Pulmonary artery endothelial cell (primary cell): ENCODE measurements at places on chromosomes 5 and 9.
A peak's percentile ranks its signal among the peaks of the same experiment; 100 is the strongest.

GRCh38 chr5:113493446-113493845 is 5.2 kb upstream of the MCC start:
- no peak for DNase-seq

DNA sequence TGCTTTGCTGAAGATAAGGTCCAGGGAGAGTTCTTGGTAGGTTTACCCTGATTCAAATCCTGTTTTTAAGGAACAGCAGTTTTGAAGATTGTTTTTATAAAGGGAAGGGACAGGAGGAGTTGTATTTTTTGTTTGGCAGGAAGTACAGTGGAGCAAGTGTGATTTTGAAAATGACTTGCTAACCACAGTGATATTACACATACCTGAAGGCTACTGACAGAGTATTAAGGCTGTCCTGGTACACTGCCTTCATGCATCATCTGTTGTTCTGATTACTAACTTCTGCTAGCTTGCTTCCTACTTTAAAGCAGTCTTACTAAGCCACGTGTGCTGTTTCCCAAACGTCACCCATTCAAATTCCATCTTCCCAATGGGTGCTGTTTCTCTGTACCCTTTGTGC is 559.5 kb upstream of the SGCD start:
- no peak for DNase-seq

DNA sequence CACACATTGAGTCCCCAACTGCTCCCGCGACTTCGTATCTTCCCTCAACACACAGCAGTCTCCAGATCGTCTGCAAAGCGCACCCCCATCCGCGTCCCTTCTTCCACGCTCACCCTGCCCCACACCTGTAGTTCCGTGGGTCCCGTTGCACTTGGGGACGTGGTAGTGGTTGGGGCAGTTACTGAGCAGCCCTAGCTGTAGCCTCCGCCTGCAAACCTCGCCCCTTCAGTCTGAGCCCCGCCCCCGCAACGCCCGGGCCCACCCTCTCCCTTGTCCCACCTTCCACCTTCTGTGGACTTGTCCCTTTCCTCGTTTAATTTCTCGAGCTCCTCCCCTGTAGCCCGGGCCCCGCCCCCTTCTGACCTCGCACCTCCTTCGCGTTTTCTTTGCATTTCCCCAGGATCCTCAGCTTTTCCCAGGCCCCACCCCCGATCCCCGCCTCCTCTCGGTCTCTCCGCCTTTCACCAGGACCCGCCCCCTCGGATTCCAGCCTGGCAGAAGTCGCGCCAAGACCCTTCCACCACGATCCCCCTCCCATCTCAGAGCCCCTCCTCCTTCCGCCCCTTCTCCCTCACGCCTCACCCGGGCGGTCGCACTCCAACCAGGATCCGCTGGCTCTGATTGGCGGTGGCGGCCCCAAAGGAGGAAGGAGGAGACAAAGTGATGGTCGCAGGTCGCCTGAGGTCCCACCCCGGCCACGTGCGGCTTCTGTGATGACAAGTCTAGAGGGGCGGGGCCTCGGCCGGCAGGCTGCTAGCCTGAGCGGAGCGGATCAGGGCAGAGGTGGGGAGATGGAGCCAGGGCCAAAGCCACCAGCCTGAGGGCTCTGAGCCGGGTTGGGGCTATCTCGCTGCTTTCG is at the start of gene ATOSB:
Gene ATOSB, minus strand, starts transcription at position 183 of the 859 bp plus-strand sequence. CDS start 7,588 bp downstream, outside the sequence.
- DNase-seq: peak; percentile 87

- no peak for DNase-seq
These were observed 198.4 kb upstream of the MEF2C start for GRCh38 chr5:89081360-89081759.

DNA sequence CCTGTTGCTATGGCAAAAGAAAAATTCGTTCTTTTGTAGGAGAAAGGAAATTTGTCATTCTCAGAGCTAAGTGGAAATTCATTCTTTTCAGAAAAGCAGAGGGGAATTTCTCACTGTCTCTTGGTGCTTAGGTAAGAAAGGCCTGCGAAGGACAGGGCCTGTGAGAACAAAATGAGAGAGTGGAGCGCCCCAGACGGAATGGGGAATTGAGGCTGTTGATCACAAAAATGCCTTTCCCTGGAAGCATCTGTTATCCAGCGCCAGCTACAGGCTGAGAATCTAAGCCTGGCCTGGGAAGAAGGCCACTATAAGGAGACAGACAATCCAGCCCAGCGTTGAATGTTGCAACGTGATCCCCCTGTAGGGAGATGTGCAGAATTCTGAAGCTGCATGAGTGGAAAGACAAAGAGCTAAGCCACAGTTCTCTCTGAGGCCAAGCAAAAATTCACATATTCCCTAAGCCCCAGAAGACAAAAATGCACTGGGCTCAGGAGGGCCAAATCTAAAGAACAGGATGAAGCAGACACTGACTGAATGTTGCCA is 44.8 kb upstream of the CLK4 start:
- DNase-seq: no peak

DNA sequence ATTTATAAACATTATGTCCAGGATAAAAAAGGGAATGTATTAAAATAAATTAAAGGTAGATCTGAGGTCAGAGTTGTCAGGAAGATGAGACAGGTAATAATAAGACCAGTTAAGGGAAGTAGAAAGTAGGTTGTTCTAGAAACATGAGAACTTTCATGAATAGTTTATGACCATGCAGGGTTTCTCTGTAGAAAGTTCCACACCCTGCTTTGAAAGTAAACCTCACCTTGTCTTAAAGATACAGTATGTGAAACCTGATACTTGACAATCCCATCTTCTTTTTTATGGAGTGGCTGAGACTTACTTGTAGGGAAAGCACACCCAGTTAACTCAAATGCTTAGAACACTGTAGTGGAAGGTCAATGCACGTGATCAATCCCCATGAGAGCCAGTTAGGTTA is 260.6 kb upstream of the ZNF462 start:
- DNase-seq: no peak

GRCh38 chr5:180785121-180785781 is 17.4 kb downstream of the MGAT1 start:
- no peak for DNase-seq

DNA sequence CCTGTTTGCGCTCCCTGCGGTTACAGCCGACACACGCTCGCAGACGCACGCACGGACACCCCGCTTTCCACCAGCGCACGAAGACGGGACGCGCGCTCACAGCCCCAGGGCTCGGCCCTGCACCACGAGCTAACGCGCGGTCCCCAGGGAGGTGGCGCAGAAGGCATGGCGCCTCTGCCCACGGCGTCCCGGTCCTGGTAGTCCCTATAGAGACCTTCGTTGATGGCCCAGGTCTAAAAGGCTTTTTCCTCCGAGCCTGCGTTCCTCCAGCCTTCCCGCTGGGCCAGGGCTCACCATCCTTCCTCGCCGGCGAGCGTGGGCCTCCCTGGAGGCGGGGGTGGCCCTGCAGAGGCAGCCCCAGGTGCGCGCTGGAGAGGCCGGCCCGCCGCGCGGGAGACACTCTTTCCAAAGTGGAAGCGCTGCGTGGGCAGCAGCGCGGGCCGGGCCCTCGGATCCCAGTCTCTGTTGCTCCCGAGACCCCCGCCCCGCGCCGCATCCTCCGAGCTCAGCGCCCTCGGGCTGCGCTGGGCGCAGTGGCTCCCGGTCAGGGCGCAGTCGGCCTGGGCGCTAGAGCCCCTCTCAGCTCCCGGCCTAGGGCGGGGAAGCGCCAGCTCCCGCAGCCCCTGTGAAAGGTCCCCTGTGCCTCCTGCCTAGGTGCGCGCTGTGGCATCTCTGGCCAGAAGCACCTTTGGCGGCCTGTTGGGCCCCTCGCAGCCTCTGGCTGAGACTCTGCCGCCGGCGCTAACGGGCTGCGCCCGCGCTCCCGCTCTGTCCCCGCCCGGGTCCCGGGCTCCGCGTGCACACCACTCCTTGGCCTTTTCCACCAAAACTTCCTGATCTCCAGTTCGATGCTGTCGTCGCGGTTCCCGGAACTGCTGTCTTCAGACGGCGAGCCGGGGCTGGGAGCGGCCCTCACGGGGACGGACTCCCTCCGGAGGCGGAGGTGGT is 31.9 kb upstream of the FANCC start:
- DNase-seq: no peak

DNA sequence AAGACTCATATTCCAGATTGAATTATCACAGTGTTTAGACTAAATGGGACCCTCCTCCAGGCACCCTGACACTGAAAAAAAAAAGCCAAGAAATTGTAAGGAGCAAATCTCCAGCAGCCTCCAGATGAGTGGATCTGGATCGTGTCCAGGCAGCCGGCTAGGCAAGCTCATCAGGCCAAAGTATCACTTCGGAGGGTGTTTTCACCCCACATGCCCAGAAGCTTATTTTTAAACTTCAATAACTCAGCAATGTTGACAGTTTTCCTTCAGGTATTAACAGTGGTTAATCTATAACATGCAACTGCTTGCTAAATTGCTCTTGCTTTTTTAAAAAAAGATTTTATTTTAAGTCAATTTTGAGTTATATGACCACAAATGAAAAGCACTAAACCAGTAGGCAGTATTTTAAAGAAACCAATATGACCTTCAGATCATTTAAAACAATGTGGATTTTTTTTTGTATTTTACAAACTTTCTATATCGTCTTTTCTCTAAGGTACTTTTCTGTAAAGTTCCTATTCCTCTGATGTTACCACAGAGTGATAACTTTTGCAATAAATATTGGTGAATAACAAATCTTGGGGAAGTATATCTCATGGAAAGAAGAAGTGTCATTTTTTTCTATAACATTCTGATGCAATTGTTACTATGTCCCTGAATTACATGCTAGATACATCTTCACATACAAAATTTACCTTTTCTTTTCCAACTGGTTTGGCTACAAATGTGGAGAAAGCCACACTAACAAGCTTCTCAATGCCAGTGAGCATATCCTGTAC is 30.7 kb downstream of the ACOT12 start:
- DNase-seq: no peak

GRCh38 chr5:2157372-2157771 is 274.6 kb upstream of the IRX4 start:
- no peak for DNase-seq

- DNase-seq: no peak
These were observed 814 bp downstream of the KIF12 start for GRCh38 chr9:114098021-114098935.

- peak; percentile 22 for DNase-seq
These were observed 377.1 kb downstream of the ACTL7B start for GRCh38 chr9:108478431-108479332.

DNA sequence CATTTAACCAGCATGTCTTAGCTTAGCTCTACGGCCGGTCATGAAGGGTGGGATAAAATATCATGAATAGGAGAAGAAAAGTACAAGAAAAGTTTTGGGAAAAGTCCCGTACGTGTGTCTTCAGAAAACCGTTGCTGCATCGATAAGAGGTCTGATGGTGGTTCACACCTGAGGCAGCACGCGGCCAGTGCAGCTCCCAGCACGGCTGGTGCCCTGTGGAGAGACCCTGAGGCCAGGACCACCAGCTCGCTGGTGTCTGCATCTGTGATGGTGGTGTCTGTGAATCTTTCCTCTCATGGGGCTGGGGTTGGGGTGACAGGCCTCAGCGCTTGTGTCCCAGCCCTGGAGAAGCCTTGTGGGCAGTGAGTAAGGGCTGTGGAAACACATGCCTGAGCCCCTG is 148.9 kb upstream of the IRX4 start:
- no peak for DNase-seq

- no peak for DNase-seq
These were observed 50.1 kb downstream of the OSTF1 start for GRCh38 chr9:75138260-75139040.

DNA sequence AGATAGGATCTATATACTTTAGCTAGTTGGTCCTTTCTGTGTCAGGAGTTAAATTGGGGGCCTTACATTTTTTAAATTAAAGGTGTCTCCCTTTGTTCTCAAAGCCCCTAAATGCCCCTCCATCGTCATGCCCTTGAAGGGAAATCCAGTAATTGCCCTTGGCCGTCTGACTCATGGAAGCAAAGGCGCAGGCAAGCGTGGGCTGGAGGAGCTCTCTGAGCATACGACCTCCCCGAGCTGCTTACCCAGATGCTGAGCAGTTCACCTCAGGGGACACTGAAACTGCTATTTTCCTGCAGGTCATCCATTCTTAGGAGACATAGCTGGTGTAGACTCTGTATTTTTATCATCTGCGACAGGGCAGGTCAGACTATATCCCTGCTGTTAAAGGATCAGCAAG is 23.0 kb downstream of the PCSK1 start:
- DNase-seq: no peak

GRCh38 chr5:14156650-14157492 is 13.7 kb downstream of the TRIO start:
- DNase-seq: peak; percentile 68

DNA sequence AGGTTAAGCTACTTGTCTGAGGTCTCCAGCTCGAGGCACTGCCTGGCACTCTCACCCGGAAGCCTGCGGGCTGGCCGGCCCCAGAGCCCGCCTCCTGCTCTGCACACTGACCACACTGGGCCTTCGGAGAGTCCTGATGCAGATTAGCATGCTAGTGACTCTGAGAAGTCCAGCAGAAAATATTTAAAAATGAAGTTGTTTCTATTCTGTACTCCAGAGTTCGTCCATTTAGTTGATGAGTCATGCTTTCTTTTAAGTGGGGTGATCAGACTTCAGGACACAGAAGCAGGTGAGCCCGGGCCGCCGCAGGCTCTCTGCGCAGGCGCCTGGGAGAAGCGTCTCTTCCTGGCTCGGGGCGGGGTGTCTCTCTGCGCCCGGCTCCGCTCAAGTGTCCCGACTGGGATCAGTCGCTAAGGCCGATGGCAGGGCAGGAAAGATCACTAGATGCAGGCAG is 32.5 kb downstream of the FAM240B start:
- no peak for DNase-seq

DNA sequence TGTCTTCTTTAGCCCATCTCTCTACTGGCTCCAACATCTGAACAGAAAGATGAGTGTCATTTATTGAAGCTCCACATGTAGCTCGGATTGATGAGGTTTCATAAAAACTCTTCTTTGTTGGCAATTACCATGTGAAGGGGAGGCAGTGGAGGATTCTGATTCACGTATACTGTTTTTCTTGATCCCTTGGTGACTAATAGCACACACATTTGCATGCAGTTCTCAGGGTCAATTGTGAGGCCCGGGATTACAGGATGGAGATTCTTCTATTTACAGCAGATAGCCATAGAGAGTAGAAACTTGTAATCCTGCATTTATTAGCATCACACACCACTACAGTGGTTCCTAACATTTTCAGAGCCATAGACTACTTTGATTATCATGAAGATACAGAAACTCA is 133.2 kb upstream of the MARCHF11 start:
- no peak for DNase-seq

DNA sequence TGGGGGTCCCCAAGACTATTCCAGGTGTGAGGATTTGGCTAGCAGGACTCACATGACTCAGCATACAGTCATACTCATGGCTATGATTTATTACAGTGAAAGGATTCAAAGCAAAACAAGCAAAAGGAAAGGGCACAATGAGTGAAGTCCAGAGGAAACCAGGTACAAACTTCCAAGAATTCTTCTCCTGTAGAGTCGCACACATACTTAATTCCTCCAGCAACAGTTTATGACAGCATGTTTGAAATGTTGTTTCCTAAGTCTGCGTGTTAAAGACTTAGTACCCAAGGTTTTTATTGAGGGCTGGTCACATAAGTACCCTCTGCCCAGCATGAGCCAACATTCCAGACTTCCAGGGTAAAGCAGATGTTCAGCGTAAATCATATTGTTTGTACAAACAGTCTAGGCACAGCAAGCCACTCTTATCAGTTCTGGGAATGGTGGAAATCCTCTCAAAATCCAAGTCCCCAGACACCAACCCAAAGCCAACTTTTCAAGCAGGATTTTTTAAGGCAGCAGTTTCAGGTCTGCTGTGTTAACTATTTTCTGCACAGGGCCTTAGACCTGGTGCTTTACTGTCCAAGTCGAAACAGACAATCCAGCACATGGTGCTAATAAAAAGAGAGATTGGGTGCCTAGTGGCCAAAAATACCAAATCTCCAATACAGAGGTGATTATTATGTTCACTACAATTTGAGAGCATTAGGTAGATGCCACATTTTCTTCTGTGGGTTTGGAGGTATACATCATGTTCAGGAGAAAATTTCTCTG is 18.6 kb upstream of the RICTOR start:
- DNase-seq: no peak
